ENCODE measurements at places on chromosomes 7 and 10. TPM values are rescaled to one million over a fixed set of nuclear protein-coding genes. Genes with fewer than 3 reads are reported as not detected.

The SOSTDC1 gene
- 5.9 TPM for total RNA-seq

DNA sequence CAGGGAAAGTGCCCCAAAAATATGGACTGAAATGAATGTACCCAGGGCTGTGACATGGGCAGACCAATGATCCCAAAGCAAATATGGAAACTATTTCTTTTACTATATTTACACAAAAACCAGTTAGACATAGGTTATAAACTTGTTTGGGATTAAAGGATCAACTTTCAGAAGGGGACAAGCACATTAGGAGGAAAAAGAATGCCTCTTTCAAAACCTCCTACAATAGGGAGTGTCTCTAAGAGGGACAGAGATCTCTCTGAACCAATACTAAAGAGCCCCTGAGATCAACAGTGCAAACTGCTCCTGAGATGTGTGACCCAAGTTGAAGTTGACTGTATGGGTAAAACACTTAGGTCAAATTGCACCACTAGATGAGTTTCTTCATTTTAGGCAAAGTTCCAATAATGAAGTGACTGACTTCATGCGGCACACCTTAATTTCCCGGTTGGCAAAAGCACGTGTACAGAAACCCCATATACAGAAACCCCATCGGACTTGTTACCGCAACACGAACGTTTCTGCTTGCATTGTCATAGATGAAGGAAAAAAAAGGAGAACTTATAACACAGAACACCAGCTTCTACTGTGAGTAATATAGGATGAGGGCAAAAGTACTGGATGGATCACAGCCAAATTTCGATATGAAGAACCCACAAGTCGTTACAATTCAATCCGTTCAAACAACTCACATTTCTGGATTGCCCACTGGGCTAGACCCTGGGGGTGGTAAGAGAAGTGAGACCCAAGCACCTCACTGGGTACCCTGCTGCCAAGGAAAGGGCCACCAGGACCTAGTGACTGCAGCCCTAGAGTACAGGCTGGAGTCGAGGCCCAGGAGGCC lies 4.3 kb downstream of the SVIL start:
- no peaks in the 10 kb centered on the region for H3K36me3 ChIP-seq
- H3K4me1 ChIP-seq = peaks cover 80% of the 10 kb centered on the region
- H3K4me3 ChIP-seq = no peak overlapping the region
- H3K27me3 ChIP-seq = no peaks in the 10 kb centered on the region

The SYCE1 gene
- not detected for total RNA-seq

DNA sequence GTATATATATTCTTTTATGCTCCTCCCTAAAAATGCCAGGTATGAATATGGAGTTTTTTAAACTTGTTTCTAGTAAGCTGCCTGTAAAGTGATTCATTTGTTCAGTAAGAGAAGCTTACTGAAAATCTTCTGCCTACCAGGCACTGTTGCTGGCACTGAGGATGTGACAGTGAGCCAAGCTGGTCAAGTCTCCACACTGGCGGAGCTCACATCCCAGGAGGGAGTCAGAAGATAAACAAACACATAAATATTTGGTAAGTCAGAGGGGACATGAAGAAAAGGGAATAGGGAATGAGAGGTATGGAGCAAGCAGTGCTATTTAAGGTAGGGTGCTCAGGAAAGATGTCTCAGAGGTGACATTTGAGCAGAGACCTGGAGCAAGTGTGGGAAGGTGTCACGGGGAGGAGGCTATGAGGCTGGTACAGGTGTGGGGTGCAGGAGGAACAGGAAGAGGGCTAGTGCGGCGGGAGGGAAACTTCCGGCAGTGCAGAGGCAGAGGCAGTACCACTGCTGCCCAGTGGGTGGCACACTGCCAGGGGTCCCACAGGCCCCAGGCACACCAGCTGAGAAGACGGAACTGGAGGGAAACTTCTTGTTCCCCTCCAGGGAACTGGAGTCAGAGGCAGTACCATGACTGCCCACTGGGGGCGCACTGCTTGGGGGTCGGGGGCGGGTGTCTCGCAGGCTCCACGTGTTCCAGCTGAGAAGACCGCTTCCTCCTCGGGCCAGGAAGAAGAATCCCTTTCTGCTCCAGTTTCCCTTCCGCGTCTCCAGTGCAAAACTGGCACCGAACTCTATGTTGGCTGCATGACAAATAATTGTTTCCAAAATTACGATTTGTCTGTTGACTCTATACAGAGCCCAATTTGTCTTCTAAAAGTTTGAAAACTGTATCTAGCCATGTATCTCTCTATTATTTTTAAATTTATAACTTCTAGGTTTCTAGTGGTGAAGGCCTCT lies 161.0 kb downstream of the TEX36 start:
- no peak overlapping the region for H3K27ac ChIP-seq
- no peak for DNase-seq
- no peaks in the 10 kb centered on the region for H3K4me1 ChIP-seq
- H3K4me3 ChIP-seq = no peak overlapping the region
- no peaks in the 10 kb centered on the region for H3K36me3 ChIP-seq

The SCIN gene
- total RNA-seq = 0.74 TPM

- H3K36me3 ChIP-seq = no peaks in the 10 kb centered on the region
- no peaks in the 10 kb centered on the region for H3K27me3 ChIP-seq
- peaks cover 13% of the 10 kb centered on the region for H3K4me1 ChIP-seq
- H3K4me3 ChIP-seq = no peak overlapping the region
These were observed 71.1 kb upstream of the CUX1 start for GRCh38 chr7:101746314-101746713.

- no peaks in the 10 kb centered on the region for H3K4me1 ChIP-seq
- no peaks in the 10 kb centered on the region for H3K27me3 ChIP-seq
- H3K4me3 ChIP-seq = no peak overlapping the region
- no peaks in the 10 kb centered on the region for H3K36me3 ChIP-seq
These were observed 241.3 kb upstream of the ADARB2 start for GRCh38 chr10:1978584-1978983.

DNA sequence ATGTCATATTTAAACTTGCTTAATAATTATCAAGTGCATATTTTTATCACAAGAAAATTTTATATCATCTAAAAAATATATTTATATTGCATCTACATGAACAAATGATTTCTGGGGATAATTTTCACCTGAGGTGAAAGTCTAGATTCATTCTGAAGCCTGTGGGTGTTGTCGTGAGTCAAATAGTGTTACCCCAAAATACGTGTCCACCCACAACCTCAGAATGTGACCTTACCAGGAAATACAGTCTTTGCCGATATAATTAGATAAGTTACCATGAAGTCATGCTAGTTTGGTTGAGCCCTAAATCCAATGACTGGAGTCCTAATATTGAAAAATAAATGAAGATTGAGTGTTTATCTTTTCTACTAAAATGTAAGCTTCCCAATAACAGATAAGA lies 203.0 kb upstream of the MDFIC start:
- H3K27me3 ChIP-seq = no peaks in the 10 kb centered on the region
- H3K4me3 ChIP-seq = no peak overlapping the region
- H3K27ac ChIP-seq = no peak overlapping the region
- DNase-seq = no peak
- H3K36me3 ChIP-seq = no peaks in the 10 kb centered on the region

DNA sequence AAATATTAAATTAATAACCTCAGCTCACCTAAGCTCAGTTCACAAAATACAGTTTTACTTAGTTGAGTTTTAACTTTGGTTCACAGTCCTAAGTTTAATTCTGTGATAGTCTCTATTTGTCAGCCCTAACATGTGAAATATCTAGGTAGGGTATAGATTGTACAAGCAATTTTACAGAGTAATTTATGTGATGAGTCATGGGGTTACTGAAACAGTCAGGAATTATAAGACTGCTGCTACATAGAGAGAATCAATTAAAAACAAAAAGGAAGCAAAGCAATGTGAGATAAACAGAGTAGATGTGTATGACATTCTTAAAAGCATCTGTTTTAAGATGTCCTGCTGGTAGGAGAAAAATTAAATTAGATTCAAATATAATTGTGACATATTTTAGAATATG lies 1018.2 kb upstream of the KCND2 start:
- H3K27ac ChIP-seq = no peak overlapping the region
- H3K4me3 ChIP-seq = no peak overlapping the region
- no peaks in the 10 kb centered on the region for H3K27me3 ChIP-seq
- DNase-seq = no peak

GRCh38 chr10:71622154-71622526 lies 97.4 kb downstream of the C10orf105 start:
- no peak overlapping the region for H3K4me3 ChIP-seq
- peak overlapping the region; percentile 83 for H3K27ac ChIP-seq
- H3K4me1 ChIP-seq = peaks cover 35% of the 10 kb centered on the region
- no peaks in the 10 kb centered on the region for H3K36me3 ChIP-seq

GRCh38 chr7:70681469-70682350 lies 450.2 kb upstream of the GALNT17 start:
- no peak for DNase-seq
- no peak overlapping the region for H3K4me3 ChIP-seq

The IFIT1B gene
- total RNA-seq = not detected

GRCh38 chr10:8803992-8804391 lies 749.5 kb downstream of the GATA3 start:
- no peak for DNase-seq
- H3K27ac ChIP-seq = no peak overlapping the region
- H3K27me3 ChIP-seq = no peaks in the 10 kb centered on the region
- no peaks in the 10 kb centered on the region for H3K36me3 ChIP-seq

- DNase-seq = no peak
- H3K27me3 ChIP-seq = no peaks in the 10 kb centered on the region
- H3K4me1 ChIP-seq = no peaks in the 10 kb centered on the region
- H3K27ac ChIP-seq = no peak overlapping the region
- no peaks in the 10 kb centered on the region for H3K36me3 ChIP-seq
- no peak overlapping the region for H3K4me3 ChIP-seq
These were observed 213.1 kb downstream of the TPK1 start for GRCh38 chr7:144622745-144623144.

The MARVELD1 gene
- 24.1 TPM for total RNA-seq

DNA sequence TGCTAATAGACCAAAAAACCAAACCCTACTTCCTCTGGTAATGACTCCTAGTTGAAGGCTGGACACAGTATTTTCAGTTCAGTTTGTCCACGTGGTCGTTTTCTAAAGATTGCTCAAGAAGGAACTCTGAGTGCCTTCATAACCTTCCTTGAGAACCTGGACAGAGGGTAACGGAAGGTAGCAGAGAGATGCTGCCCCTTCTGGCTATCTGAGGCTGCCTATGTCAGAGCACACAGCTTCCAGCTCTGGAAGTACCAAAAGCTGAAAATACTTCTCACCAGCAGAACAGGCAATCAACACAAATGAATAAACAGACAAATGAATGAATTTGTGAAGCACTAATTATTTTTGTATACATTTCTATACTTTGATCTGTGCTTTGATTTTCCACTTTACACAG lies 85.2 kb downstream of the AMPH start:
- H3K27ac ChIP-seq = no peak overlapping the region
- no peaks in the 10 kb centered on the region for H3K27me3 ChIP-seq
- H3K36me3 ChIP-seq = no peaks in the 10 kb centered on the region
- H3K4me1 ChIP-seq = no peaks in the 10 kb centered on the region
- DNase-seq = no peak

GRCh38 chr7:147153571-147153970 lies 1037.0 kb downstream of the CNTNAP2 start:
- no peak for DNase-seq
- H3K4me3 ChIP-seq = no peak overlapping the region
- no peaks in the 10 kb centered on the region for H3K36me3 ChIP-seq
- no peak overlapping the region for H3K27ac ChIP-seq
- H3K4me1 ChIP-seq = no peaks in the 10 kb centered on the region
- no peaks in the 10 kb centered on the region for H3K27me3 ChIP-seq

- DNase-seq = peak; percentile 76
- H3K36me3 ChIP-seq = no peaks in the 10 kb centered on the region
- H3K4me3 ChIP-seq = no peak overlapping the region
These were observed 219.1 kb downstream of the GFRA1 start for GRCh38 chr10:116053910-116054309.

DNA sequence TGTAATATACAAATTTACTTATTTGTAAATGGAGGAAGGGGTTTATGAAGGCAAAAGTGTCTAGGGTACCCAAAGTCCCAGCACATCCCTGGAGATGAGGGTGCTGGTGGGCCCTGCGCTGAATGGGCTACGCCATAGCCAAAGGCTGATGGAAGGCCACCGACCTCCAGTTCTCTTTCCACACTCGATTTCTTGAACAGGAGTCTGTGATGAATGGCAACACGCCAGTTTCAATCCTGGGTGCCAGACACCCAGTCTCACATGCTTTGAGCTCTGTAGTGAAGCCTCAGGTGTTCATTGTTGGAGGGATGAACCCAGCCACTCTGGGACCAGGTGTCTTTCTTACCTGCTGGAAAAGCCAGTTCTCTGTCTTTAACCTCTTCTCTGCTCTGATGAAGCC lies 752 bp downstream of the LRMDA start:
- H3K4me3 ChIP-seq = peak overlapping the region; percentile 54
- H3K36me3 ChIP-seq = no peaks in the 10 kb centered on the region

DNA sequence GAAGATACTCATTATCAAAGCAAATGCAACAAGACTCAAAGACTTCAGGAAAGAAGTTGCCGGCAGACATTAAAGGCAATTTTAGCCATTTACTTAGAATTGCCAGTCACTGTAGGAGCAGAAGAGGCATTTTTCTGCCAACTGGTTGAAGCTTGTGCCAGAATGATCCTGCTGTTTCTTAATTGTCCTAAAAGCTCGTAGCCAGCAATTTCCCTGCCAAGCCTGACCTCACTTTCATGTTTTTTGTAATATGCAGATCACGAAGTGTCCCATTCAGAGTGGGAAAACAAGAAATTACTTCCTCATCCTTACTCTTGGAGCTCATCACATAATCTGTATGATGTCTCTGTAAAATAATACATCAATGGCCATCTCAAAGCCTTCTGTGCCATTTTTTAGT lies 130.9 kb upstream of the ANKRD1 start:
- no peaks in the 10 kb centered on the region for H3K27me3 ChIP-seq
- H3K4me3 ChIP-seq = no peak overlapping the region
- peaks cover 9% of the 10 kb centered on the region for H3K4me1 ChIP-seq

The MSMB gene
- total RNA-seq = not detected

The LIPM gene
- total RNA-seq = not detected

The DNA2 gene
- 3.7 TPM for total RNA-seq

DNA sequence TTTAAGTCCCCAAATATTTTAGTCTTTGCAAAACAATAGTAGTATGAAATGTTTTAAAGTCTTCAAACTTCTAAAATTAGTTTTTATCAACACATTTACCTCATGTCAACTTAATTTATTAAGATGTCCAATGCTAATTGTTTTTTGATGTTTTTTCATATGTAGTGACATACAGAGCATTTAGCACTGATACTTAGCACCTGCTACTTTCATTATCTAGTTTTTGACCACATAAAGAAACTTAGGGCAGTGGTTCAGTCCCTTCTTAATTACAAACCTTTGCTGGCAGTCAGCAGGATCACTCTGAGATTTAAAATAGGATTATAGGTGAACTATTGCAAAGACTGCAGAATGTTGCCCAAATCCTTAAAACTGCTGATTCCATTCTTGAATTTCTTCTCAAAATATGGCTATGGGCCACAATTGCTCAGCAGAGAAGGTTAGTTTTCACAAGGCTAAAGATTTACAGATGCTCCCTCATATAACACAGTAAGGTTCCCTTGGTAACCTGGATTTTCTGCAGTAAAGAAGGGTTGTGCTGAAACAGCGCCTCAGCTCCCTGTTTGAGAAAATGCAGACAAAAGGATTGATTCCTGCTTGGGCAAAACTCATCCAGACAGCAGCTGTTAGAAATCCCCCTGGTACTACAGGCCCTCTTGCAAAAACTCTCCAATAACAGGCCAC lies 3.4 kb downstream of the GPR85 start:
- no peak for DNase-seq
- H3K4me3 ChIP-seq = no peak overlapping the region
- H3K36me3 ChIP-seq = no peaks in the 10 kb centered on the region
- no peaks in the 10 kb centered on the region for H3K27me3 ChIP-seq
- no peaks in the 10 kb centered on the region for H3K4me1 ChIP-seq
- no peak overlapping the region for H3K27ac ChIP-seq

The OR2A1 gene
- 0.25 TPM for total RNA-seq
